IMR-90 (cell line): ENCODE measurements at places on chromosomes 3 and 15. TPM values are rescaled to one million over a fixed set of nuclear protein-coding genes. Genes with fewer than 3 reads are reported as not detected.

The HIGD2B gene
- not detected in 2 replicates for total RNA-seq

The TGM5 gene
- not detected in 2 replicates for total RNA-seq

The CCDC80 gene
- 387 and 406 TPM in 2 replicates for total RNA-seq

The RTP1 gene
- total RNA-seq, result not detected in 2 replicates

The SYNM gene
- total RNA-seq, result 3.4 and 5.0 TPM in 2 replicates

The ZNF770 gene
- total RNA-seq, result 26.5 and 38.9 TPM in 2 replicates

The P4HTM gene
- total RNA-seq, result 10.4 and 11.1 TPM in 2 replicates

The EPB42 gene
- total RNA-seq, result not detected in 2 replicates

The CRYGS gene
- total RNA-seq, result 0.36 and 0.56 TPM in 2 replicates

The CDC25A gene
- 9.7 and 10.6 TPM in 2 replicates for total RNA-seq

The MRPS11 gene
- total RNA-seq, result 45.5 and 66.1 TPM in 2 replicates

The EAF2 gene
- 2.2 and 2.3 TPM in 2 replicates for total RNA-seq

The EPHB3 gene
- 0.72 and 0.83 TPM in 2 replicates for total RNA-seq

The IGSF10 gene
- under 0.01 TPM in 2 replicates for total RNA-seq

The SLC24A5 gene
- not detected in 2 replicates for total RNA-seq

The XXYLT1 gene
- 13.1 and 14.7 TPM in 2 replicates for total RNA-seq

The UNC13C gene
- not detected in 2 replicates for total RNA-seq

The TIPARP gene
- 70.8 and 76.4 TPM in 2 replicates for total RNA-seq

The TEX264 gene
- total RNA-seq, result 26.9 and 30.3 TPM in 2 replicates

The UTS2B gene
- 0.72 and 0.83 TPM in 2 replicates for total RNA-seq

The IQCF5 gene
- total RNA-seq, result not detected in 2 replicates

The GOLGA6D gene
- total RNA-seq, result not detected in 2 replicates

The ZCWPW2 gene
- total RNA-seq, result 0.18 and 0.56 TPM in 2 replicates

The CD80 gene
- total RNA-seq, result not detected in 2 replicates

The FEZF2 gene
- total RNA-seq, result not detected in 2 replicates

The SAMMSON gene
- not detected in 2 replicates for total RNA-seq

The DUOX1 gene
- not detected in 2 replicates for total RNA-seq

The COL6A6 gene
- not detected in 2 replicates for total RNA-seq

The ZBTB11 gene
- 17.2 and 25.8 TPM in 2 replicates for total RNA-seq

The CPLX3 gene
- not detected in 2 replicates for total RNA-seq

The DLL4 gene
- 1.7 and 1.8 TPM in 2 replicates for total RNA-seq

The GOLGA8H gene
- total RNA-seq, result not detected in 2 replicates

The MYL3 gene
- total RNA-seq, result not detected in 2 replicates

The CLRN1 gene
- not detected in 2 replicates for total RNA-seq

The CX3CR1 gene
- not detected in 2 replicates for total RNA-seq

The RYR3 gene
- 0.18 TPM in 1 of 2 replicates, not detected in the other for total RNA-seq

The LTK gene
- 0.18 and 0.28 TPM in 2 replicates for total RNA-seq

The GOLGA8N gene
- 0.72 and 0.83 TPM in 2 replicates for total RNA-seq

The TMEM266 gene
- total RNA-seq, result under 0.01 TPM in 1 of 2 replicates, not detected in the other

The FGD5 gene
- total RNA-seq, result not detected in 2 replicates

The GNB5 gene
- total RNA-seq, result 33.2 and 33.9 TPM in 2 replicates

The ISLR gene
- total RNA-seq, result under 0.01 TPM in 2 replicates
